Heart right ventricle (tissue), 16 donors: ENCODE measurements at places on chromosomes 5 and 9. TPM values are rescaled to one million over a fixed set of nuclear protein-coding genes. Genes with fewer than 3 reads are reported as not detected.

Gene SEMA4D
- 22.1 TPM for total RNA-seq

DNA sequence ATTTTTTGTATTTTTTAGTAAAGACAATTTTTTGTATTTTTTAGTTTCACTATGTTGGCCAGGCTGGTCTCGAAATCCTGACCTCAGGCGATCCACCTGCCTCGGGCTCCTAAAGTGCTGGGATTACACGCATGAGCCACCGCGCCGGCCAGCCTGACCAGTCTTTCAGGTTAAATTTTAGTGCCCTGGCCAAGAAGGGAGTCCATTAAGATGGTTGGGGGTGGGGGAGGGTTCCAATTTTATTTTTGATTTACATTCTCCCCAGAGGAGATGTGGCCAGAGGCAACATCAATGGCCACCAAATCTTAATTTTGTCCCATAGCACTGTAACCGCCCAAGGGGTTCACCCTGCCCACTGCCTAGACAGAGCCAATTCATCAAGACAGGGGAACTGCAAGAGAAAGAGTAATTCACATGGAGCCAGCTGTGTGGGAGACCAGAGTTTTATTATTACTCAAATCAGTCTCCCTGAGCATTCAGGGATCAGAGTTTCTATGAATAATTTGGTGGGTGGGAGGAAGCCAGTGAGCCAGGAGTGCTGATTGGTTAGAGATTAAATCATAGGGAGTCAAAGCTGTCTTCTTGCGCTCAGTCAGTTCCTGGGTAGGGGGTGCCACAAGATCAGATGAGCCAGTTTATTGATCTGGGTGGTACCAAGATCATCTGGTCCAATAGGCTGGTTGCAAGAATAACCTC is 24.7 kb downstream of the TBCA start:
- H3K36me3 ChIP-seq, result no peaks in the 10 kb centered on the region
- H3K4me3 ChIP-seq, result no peak overlapping the region
- no peaks in the 10 kb centered on the region for H3K27me3 ChIP-seq
- no peak for DNase-seq

GRCh38 chr9:100117316-100117715 is 18.3 kb downstream of the INVS start:
- H3K4me3 ChIP-seq, result no peak overlapping the region
- DNase-seq, result no peak
- H3K4me1 ChIP-seq, result no peaks in the 10 kb centered on the region
- H3K36me3 ChIP-seq, result no peaks in the 10 kb centered on the region
- H3K27ac ChIP-seq, result no peak overlapping the region
- H3K27me3 ChIP-seq, result no peaks in the 10 kb centered on the region

DNA sequence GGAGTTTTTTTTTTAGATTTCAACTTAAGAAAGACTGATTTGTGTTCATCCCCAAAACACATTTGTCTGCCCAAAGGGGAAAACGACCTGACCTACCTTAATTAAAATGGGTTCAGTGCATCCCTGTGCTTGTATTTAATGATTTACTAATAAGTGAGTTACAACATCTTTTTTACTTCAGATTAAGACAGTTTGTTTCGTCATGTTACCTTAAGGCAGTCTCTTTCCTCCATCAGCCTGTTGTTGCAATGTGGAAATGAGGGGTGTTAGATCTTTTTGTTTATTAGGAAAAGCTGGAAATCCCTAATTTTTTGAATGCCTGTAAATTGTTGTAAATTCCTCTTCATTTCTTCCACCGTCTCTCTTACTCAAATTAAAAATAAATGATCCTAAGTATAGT is 177.5 kb downstream of the GDNF start:
- no peak for DNase-seq
- no peaks in the 10 kb centered on the region for H3K36me3 ChIP-seq
- no peak overlapping the region for H3K27ac ChIP-seq
- H3K4me1 ChIP-seq, result peaks cover 16% of the 10 kb centered on the region
